CD4-positive, alpha-beta T cell treated with Interleukin-10 for 1 hour (primary cell): ENCODE measurements at places on chromosomes 2 and 18.
A peak's percentile ranks its signal among the peaks of the same experiment; 100 is the strongest.

- DNase-seq = no peak
Observed at GRCh38 chr18:63986885-63987284, 17.0 kb downstream of the SERPINB8 start.

GRCh38 chr2:65937379-65938160, 497.4 kb upstream of the MEIS1 start:
- DNase-seq = no peak

GRCh38 chr18:31050635-31051034, 8.1 kb upstream of the DSC3 start:
- no peak for DNase-seq

DNA sequence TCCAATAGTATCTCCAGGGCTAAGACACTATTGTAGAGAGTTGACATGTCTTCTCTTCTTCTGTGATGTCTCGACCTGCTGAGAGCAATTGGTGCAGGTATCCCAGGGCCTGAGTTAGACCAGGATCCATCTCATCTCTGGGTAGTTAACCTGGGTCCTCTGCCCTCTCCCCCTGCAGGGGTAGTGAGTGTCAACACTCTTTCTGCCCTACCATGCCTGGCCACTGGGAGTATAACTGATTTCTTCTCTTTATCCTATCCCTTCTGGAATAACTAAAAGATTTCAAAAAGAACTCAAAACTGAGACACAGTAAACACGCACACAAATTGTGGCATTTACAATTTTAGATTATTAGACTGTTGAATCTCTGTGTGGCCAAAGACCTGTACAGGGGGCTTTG, 20.8 kb upstream of the SIX3 start:
- DNase-seq = no peak

DNA sequence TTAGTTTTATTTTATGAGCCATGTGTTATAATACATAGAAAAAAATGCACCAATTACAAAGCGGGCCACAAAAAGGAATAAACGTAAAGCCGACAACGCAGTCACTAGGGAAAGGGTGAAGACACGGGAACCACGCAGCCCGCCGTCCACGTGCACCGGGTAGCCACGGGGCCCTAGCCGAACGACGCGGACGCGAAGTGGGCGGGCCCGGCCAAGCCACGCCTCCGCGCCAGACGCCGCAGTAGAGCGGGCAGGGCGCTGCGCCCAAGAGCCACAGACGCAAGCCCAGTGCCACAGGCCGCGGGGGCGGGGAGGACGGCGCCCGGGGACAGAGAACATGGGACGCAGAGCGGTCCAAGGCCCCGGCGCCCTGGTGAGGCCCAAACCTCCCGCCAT, at the start of gene DUSP28:
Gene DUSP28, plus strand, starts transcription at position 274 of the 396 bp plus-strand sequence. CDS start 328 bp downstream, outside the sequence.
- DNase-seq = peak; percentile 92

DNA sequence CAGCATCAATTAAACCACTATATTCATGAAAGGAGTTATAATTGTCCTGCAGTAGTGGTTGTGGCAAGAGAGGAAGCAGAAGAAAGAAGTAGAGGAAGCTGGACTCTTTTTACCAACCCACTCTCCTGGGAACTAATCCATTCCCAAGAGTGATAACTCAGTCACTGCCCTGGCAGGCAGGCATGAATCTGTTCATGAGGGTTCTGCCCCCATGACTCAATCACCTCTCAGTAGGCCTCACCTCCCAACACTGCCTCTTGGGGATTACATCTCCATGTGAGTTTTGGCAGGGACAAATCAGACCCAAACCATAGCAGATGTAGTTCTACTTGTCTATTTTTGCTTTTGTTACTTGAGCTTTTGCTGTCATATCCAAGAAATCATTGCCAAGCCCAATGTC, 232.7 kb upstream of the MAP2 start:
- DNase-seq = no peak

GRCh38 chr2:205002390-205002789, 457.1 kb downstream of the PARD3B start:
- DNase-seq = peak; percentile 29

DNA sequence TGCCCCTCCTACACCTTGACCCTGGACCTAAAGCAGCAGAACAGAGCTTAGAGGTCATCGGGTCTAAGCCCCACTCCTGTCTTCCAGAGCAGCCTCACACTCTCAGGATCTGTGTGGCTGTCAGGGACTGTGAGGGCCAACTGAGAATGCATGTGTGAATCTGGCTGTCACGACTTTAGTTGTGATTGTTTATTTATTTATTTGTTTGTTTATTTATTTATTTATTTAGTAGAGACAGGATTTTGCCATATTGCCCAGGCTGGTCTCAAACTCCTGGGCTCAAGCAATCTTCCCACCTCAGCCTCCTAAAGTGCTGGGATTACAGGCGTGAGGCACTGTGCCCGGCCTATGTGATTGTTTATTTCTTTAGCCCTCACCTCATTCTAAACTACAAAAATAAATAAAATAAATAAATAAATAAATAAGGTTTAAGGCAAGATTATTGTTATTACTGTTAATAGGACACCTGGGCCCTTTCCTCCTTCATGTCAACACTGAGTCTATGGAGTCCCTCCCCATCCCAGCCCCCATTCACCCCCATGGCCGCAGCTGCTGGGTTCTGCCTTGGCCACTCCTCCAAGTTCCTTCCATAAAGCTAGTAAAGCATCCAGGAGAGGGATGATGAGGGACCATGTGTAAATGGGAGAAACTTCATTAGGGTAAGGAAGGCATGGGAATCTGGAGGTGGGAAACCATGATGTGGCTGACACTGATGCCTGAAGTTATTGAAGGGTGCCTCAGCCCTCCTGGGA, 39.9 kb upstream of the EDAR start:
- DNase-seq = no peak

DNA sequence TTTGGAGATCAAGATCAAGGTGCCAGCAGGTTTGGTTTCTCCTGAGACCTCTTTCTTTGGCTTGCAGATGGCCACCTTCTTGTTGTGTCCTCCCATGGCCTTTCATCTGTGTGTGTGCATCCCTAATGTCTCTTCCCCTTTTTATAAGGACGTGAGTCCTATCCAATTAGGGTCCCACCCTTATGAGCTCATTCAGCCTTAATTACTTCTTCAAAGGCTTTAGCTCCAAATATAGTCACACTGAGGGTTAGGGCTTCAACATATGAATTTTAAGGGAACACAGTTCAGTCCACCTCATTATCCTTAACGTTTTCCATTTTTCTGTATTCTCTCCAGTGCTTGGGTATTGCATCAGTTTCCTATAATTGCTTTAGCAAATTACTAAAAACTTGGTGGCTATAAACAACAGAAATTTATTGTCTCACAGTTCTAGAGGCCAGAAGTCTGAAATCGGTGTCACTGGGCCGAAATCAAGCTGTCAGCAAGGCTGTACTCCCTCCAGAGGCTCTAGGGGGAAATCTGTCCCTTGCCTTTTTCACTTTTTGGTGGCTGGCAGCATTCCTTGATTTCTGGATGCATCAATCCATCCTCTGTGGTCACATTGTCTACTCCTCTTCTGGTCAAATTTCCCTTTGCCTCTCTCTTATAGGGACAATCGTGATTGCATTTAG, 34.1 kb downstream of the CDC42EP3 start:
- no peak for DNase-seq

DNA sequence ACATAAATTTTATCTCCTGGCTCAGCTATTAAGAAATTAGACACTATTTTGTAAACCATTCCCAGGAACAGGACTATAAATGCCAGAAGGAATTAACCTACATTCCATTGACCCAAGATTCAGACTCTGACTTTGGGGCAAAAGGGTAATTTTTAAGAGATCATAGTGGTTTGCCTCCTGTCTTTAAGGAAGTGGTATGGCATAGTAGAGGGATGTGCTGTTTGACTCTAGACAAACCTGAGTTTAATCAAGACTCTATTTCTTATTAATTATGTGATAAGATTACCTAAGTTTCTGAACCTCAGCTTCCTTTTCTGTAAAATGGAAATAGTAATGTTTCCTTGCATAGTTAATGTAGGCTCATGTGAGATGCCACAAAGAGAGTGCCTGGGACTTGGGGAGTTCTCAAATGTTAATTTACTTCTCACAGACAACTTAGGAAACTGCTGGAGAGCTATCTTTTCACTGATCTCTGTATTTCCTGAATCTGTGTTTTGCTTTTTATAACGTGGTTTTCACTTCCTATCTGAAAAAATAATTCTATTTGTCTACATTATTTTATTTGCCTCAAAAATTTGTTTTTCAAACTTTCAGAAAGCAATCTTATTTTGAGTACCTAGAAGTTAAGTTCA, 11.9 kb upstream of the SLC40A1 start:
- no peak for DNase-seq

DNA sequence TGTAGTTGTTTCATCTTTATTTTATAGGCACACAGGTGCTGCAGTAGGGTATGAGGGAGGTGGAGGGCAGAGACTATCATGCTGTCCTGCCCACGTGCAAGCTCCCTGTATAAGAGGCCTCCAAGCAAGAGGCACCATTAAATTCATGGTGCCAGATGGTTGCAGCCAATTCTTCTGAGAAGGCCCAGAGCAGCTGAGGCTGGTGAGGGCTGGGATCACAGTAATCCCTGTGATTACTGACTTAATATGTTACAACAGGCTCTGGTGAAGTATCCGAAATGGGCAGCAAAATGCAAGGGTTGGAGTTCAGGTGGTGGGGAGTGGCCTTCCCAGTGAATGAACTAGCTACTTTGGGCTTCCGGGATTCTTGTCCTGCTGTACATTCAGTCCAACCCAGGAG, 191.9 kb upstream of the SMAD2 start:
- no peak for DNase-seq

- DNase-seq = no peak
Observed at GRCh38 chr2:137172162-137172561, 406.8 kb downstream of the THSD7B start.

GRCh38 chr2:174338671-174339560, 4.2 kb downstream of the SP9 start:
- DNase-seq = no peak

DNA sequence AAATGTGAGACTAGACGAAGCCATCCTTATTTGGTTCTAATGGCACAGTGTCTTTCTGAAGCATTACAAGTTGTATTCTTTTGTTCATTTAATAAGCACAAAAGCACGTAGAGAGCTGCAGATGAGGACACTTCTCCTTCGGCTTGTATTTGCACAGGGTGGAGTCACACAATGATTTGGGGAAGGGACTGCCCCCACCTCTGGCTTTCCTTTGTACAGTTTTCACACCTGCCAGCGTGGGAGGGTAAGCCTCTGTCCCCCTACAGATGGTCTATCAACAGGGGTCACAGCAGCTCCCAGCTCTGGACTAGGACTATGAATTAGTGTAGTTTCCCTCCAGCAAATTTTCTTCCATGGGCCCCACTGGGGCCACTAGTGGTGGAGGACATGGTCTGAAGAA, 108.2 kb upstream of the KLHL14 start:
- DNase-seq = no peak

GRCh38 chr2:133365117-133365516, 203.1 kb downstream of the NCKAP5 start:
- no peak for DNase-seq

GRCh38 chr18:26700728-26701127, 152.4 kb upstream of the KCTD1 start:
- DNase-seq = no peak

DNA sequence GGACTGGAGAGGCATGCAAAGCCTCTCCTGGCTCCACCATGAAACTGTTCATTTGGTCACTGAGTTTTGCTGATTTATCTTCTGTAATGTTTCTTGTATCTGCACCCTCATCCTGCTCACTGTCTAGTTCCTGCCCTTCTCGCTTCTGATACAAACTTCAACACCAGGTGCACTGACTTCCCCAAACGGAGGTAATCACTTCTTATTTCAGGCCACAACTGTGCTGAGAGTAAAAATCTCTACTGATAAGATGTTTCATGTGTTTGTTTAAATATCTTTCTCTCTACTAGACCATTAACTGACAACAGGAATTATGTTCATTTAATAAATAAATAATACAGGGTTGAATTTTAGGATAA, 10.9 kb upstream of the NT5C1B start:
- DNase-seq = no peak

- no peak for DNase-seq
Observed at GRCh38 chr18:10113121-10114022, 199.6 kb downstream of the VAPA start.

- DNase-seq = no peak
Observed at GRCh38 chr2:173307293-173307692, 47.4 kb upstream of the CDCA7 start.

GRCh38 chr2:58428096-58429013, 187.2 kb upstream of the FANCL start:
- no peak for DNase-seq

GRCh38 chr2:80102026-80102425, 202.5 kb downstream of the LRRTM1 start:
- no peak for DNase-seq

DNA sequence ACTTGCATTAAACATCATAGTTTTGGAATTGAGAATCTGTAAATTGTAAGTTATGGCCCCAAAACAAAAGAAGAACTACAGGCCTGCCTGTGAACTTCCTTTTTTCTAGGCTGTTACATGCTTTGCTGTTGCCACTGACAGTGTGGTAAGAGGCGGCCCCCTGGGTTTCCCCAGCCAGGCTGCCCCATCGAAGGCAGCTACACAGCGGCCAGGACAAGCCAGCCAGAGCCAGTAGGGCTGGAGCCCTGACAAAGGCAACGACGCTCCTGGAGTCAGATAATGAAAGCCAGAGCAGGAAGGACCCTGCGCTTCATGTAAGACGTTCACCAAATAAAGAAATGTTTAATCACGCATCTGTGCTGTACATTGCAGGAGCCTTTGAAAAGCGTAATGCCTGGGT, 55.0 kb downstream of the ANKRD44 start:
- DNase-seq = peak; percentile 85

DNA sequence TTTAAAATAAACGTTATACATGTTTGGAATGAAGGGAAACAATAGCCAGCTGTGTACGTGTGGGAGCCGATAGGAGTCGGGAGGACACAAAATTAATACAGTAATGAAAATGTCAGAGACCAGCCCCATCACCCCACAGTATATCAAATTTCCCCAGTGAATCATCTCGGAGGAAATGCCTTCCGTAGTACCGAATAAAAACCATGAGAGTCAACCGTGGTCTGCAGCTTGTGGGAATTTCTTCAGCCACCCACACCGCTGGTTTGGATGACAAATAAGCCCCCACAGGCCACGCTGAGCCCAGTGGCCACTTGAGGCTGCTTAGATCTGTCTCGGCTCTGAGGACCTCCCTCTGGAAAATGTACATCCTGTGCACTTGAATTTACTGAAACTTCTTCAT, 133.7 kb downstream of the COL6A3 start:
- no peak for DNase-seq

DNA sequence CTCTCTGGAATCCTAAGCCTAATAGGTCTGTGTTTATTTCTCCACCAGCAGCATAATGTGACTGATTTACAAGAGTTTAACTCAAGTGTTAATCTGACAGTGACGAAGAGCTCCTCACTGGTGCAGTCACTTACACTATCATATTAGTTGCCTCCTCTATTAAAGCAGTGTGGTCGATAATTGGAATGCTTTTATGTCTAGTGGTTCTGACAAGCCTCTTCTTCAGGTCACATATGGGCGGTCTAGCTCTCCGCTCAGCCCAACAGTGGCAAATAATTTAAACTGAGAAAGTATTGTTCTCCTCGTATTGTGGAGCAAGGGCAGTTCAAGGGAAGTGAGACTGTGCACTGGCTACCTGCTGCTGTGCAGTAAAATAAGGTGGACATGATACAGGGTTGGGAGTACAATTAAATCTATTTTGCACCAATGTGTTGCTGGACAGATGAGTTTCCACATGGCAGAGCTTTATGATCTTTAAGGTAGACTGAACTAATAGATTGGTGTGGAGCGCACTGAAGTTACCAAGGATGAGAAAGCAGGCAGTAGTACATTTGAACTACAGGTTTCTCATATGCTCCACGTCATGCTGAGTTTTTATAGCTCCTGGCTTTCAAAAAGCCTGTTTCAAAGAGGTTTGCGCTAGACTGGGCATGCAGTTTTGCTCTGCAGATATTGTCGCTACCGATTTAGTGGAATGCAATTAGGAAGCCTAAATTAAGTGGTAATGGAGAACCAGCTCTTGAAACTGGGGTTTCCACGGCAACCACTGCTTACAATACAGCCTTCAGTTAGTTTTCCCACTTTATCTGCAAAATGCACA, 151.7 kb upstream of the POU3F3 start:
- no peak for DNase-seq
